ENCODE measurements at places on chromosomes 5 and 9.

- DNase-seq: no peak
Measured at GRCh38 chr5:133916479-133916878, 51.9 kb downstream of the C5orf15 start.

GRCh38 chr9:99134893-99135341, 30.0 kb downstream of the TGFBR1 start:
- no peak for DNase-seq

- no peak for DNase-seq
Measured at GRCh38 chr5:157545610-157546310, 29.8 kb downstream of the ADAM19 start.

GRCh38 chr5:129902816-129903215, 1.4 kb upstream of the CHSY3 start:
- no peak for DNase-seq

- no peak for DNase-seq
Measured at GRCh38 chr5:147822686-147823491, 8.6 kb downstream of the SPINK1 start.

DNA sequence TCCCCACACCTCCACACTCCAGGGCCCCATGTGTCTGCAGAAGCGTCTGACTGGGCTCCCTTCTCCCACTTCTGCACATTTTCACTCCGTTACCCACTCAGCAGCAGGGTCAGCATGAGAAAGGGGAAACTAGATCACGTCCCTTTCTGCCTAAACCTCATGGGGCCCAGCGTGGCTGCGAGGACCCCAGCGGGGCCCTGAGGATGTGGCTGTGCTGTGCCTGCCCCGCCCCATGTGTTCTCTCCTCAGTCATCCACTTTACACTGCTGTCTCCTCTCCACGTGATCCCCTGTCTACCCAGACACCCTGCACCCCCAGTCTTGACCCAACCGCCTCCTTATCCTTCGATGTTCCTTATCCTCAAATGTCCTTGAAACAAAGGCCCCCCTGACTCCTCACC, 59.8 kb upstream of the OTULINL start:
- DNase-seq: no peak

DNA sequence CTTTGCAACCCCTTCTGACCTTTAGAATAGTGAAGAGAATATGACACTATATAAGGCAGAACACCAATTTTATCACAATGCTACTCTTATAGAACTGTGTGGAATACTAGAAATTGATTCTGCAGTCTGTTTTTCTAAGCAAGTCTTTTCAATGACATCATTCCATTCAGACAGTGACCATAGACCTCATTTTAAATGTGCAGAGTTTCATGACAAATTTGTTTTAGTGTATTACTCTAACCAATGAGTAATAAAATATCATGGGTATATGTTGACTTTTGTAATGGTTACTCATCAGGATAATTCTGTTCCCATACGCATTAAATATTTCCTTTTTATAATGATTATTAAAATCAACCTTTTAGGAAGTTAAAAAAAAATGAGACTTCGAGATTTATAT, 219.9 kb downstream of the COX7C start:
- no peak for DNase-seq

- no peak for DNase-seq
Measured at GRCh38 chr5:51582871-51583394, 199.7 kb downstream of the ISL1 start.

DNA sequence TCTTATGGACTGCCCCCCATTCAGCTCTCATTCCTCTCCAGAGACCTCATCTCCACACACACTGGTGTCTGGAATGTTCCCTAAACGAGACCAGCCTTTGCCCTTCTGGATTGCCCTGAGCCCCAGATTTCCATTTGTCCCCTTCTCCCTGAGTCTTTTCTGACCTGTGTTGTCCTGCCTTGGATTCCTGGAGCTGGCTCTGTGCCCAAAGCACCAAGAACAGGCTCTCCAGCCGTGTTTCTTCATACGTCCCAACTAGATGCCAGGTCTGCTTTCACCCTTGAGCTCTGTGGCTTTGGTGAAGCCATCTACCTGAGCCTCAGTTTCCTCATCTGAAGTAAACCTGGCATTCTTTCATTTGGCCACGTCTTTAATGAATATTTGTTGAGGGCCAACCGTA, 6.3 kb downstream of the CCDC180 start:
- DNase-seq: no peak

Data from activated CD8-positive, alpha-beta memory T cell treated with anti-CD3 and anti-CD28 coated beads for 1 hour (primary cell).